A172 (cell line): ENCODE measurements at places on chromosomes 2 and 18.

DNA sequence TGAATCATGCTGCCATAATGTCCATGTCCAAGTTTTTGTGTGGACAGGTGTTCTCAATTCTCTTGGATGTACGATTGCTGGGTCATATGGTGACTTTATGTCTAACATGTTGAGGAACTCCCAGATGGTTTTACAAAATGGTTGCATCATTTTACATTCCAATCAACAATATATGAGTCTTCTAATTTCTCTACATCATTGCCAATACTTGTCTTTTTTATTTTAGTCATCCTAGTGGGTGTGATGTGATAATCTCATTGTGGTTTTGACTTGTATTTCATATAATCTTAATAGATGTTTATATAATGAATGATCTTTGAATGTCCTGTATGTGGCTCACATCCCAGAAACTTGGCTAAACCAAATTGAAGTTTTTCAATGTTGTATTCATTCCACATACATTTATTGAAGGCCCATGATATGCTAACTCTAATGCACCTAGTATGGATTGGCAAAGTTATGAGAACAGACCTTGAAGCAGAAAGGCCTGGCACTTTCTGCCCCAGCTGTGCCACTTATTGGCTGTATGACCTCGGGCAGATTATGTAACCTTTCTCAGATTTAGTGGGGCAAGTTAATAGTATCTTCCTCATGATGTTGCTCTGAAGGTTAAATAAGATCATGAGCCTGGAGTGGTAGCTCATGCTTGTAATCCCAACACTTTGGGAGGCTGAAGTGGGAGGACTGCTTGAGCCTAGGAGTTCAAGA is 205.4 kb downstream of the RAB3GAP1 start:
- DNase-seq = no peak

GRCh38 chr18:37889963-37890362 is 324.4 kb upstream of the CELF4 start:
- DNase-seq = no peak

DNA sequence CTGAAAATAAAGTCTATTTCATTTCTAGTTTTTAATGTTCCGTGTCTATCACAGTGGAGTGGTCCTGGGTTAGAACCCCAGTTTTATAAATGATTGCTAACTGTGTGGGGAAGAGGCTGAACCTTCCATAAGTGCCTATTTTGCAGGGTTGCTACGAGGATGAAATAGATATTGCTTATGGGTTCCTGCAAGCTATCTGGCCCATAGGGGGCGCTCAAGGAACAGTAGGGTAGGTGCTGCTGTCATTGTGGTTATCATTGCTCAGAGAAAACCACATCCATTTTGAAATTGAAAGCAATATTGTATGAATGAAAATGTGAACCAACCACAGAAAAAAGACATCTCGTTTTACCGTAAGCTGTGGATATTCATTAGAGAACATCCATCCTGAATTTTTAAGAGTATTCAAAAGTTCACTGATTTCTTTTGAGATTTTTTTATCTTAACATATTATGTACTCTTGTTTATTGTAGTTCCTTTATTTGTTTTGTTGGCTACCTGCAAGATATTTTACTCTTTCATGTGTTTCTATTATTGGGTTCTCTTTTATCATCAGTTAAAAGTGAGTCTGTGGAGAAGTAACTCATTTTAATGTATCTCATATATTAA is 261.6 kb downstream of the NAPG start:
- DNase-seq = peak; percentile 80

GRCh38 chr2:219369447-219369861 is 18.3 kb downstream of the DNPEP start:
- peak; percentile 14 for DNase-seq

DNA sequence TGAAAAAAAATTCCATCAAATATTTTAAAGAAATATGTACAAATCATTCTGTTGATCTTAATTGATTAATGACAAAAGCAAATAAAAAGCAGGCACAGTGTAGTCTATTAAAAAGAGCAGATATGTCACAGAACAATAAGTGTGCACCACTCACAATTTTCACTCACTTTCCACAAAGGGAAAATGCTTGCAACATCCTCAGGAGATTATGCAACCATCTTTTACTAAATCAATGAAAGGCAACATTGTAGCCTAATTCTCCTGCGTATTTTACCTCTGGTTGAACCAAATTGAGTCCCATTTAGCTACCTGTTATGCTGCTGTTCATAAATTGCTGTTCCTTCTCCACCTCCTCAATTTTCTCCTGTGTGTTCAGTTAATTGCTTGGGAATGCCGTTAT is 1346.8 kb upstream of the PIK3C3 start:
- no peak for DNase-seq

GRCh38 chr2:149745396-149746230 is 158.0 kb upstream of the MMADHC start:
- no peak for DNase-seq

GRCh38 chr2:130756053-130756873 is 923 bp downstream of the AMER3 start:
- DNase-seq = no peak

- peak; percentile 29 for DNase-seq
Measured at GRCh38 chr2:18479947-18480369, 80.5 kb downstream of the RDH14 start.

DNA sequence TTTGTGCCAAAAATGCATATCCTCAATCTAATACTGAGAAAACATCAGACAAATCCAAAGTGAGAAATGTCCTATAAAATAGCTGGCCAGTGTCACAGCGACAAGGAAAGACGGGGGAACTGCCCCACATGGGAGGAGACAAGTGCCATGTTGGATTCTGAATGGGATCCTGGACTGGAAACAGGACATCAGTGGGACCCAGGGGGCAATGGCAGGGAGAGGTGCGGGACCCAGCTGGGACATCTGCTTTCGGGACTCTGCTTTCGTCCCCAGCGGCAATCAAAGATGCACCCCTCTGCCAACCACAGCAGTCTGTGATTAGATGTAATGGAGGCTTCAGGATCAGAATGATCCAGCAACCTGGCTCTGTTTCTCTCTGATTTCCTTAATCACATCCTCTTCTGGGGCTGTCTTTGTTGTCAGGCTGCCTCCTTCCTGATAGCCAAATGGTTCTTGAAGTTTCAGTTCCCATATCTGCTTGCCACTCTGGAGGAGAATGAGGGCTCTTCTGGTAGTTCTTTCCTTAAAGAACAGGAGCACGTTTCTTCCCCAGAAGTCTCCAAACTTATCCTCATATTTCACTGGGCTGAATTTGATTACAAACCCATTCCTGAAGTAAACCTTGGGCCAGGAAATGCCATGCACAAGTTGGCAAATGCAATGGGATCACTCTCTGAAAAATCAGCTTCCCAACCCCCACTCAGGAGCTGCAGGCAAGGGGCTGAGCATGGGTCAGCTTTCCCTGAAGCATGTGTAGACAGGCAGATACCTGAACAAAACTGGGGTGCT is 13.6 kb upstream of the PROC start:
- no peak for DNase-seq
